SK-N-SH treated with all-trans-retinoic acid at 6 μM for 48 hours (cell line): ENCODE measurements at places on chromosomes 5 and 9.
A peak's percentile ranks its signal among the peaks of the same experiment; 100 is the strongest.

- ATAC-seq: no peak
Measured at GRCh38 chr5:98880151-98880550, 48.7 kb downstream of the CHD1 start.

- peak; percentile 91 for ATAC-seq
Measured at GRCh38 chr9:126516936-126517832, 96.5 kb upstream of the LMX1B start.

DNA sequence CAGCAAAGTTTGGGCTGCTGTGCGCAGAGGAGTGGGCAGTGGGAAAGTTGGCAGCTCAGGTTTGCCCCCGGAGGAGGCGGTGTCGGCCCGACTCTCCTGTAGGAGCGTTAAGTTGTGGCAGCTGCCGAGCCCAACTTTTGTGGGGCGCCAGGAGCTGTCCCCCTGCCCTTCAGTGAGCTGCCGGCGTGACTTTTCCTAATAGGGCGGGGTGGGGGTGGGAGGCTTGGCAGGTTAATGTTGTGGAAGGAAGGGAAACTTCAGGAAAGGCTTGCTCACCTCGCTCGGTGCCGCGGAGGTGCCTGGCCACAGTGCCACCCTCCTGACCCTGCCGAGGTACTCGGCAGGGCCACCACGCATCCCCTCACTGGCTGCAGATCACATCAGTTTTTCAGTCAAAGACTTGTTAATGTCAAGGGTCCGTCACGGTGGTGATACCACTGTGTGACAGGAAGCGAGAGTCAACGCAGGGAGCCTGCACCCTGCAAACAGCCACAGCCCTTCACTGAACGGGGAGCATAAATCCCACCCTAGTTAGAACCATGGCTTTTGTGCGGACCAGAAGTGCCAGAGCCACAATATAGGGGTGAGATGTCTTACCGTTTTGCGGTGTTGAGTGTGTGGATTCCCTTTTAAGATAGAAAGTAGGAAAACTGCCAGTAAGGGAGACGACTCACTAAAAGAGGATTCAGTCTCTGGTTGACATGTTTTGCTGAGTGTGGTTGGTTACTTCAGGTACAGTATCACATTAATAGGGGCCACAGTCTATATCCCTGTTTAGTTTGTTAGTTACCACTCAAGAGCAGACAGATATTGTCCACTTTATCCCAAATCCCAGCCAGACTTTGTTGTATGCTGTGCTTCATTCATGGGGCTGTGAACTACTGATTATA is 796 bp downstream of the LNPEP start:
- peak; percentile 16 for ATAC-seq

GRCh38 chr5:103139264-103139865 is 19.3 kb downstream of the PPIP5K2 start:
- peak; percentile 98 for ATAC-seq

- ATAC-seq: no peak
Measured at GRCh38 chr5:164376843-164377242, 871.4 kb downstream of the MAT2B start.

GRCh38 chr9:129954868-129955550 is 88.0 kb downstream of the FNBP1 start:
- ATAC-seq: no peak

DNA sequence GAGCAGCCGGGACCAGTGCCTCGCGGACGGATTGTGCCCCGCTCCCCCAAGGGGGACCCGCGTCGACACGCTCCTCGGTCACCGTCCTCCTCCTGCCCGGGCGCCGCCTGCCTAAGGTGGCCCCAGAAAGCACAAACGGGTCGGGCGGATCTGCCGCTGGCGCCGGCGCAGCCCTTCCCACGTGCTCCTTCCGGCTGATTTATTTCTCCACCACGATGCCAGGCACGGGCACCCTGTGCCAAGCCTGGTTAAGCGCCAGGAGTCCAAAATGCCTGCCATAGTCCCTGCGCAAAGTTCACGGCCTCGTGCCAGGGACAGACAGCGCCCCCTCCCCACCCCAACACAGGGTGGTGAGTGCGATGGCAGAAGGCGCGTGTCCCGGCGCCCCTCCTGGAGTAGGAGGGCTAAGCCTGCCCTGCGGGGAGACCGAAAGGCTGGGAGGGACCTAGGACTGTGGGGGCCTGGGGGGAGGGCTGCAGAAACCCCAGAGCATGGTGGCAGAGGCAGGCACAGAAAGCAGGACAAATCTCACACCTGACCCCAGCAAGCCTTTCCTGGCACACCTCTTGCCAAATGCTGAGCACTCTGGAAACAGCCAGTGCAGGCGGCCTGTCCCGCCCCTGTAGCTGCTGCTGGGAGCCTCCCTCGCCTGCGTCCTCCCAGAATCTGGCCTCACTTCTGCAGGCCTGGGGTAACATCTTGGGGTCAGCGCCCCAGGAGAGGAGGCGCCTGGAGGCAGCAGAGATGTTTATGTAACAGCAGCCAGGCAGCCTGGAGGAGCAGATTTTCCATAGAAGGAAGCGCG is 1.1 kb upstream of the NOTCH1 start:
- peak; percentile 46 for ATAC-seq

GRCh38 chr9:106450549-106450948 is 412.4 kb upstream of the ZNF462 start:
- ATAC-seq: no peak

- ATAC-seq: no peak
Measured at GRCh38 chr5:156991714-156992113, 28.7 kb upstream of the TIMD4 start.

GRCh38 chr5:35058374-35058788 is 10.6 kb upstream of the AGXT2 start:
- ATAC-seq: no peak

GRCh38 chr5:134146651-134147518 is 29.9 kb downstream of the SKP1 start:
- no peak for ATAC-seq

DNA sequence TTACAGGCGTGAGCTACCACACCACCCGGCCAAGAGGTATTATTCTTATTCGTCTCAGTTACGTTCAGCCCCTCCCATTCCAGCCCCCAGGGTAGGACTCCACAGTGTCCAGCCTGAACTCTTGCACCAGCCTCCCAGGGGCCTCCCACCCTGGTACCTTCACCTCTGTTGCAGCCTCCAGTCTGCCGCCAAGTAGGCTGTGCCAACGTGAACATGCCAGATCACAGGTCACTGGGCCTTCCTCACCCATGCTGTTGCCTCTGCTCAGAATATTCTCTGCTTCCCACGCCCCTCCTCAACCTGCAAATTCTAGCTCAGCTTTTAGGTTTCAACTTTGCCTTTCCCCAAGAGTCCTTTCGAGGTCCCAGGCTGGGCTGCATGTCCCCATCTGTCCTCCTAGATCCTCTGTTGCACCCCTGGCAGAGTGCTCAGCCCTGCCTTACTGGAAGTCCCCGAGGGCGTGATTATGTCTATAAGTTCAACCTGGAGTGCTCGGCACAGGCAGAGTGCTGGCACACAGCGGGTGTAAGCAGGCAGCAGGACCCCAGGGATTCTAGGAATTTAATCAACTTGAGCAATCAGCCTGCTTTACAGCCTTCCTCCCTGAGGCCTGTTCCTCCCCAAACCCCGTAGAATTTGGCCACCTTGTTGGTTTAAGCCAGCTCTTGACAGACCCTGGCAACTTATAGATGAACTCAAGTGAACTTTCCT is 13.1 kb upstream of the STXBP1 start:
- ATAC-seq: peak; percentile 41; the same call in 2 of the 3 replicates

DNA sequence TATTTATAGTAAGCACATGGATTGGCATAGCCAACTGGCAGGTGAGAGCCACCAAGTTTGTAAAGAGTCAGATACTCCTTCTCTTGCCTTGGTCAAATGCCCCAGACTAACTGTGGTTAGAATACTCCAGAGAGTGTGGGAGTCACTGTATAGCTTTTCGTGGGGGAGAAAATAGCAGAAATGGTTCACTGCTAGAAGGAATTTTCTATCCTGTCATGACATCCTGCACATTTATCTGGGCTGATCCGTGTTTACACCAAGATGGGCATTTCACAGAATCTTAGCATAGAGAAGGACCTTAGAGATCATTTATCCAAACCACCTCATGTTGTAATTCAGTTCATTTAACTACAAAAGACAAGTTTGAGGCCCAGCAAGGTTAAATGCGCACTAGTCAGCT is 460.8 kb downstream of the ENC1 start:
- no peak; the same call in 2 of the 3 replicates for ATAC-seq

GRCh38 chr5:178126556-178126955 is 4.3 kb upstream of the RMND5B start:
- no peak for ATAC-seq

DNA sequence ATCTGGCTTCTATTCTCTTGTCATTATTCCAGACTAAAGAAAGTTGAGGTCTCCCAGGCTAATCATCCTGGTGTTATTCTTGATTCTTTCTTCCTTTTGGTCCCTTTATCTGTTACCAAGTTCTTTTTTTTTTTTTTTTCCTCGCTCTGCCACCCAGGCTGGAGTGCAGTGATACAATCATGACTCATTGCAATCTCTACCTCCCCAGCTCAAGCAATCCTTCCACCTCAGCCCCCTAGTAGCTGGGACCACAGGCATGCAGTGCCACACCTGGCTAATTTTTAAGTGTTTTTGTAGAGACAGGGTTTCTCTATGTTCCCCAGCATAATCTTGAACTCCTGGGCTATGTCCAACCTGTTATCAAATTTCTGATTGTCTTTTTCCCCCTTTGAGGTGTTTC is 126.6 kb upstream of the DHFR start:
- peak; percentile 46; the same call in 2 of the 3 replicates for ATAC-seq

GRCh38 chr5:35363387-35363965 is 133.2 kb upstream of the PRLR start:
- no peak for ATAC-seq

- peak; percentile 94 for ATAC-seq
Measured at GRCh38 chr5:96572864-96573512, 89.2 kb upstream of the CAST start.

DNA sequence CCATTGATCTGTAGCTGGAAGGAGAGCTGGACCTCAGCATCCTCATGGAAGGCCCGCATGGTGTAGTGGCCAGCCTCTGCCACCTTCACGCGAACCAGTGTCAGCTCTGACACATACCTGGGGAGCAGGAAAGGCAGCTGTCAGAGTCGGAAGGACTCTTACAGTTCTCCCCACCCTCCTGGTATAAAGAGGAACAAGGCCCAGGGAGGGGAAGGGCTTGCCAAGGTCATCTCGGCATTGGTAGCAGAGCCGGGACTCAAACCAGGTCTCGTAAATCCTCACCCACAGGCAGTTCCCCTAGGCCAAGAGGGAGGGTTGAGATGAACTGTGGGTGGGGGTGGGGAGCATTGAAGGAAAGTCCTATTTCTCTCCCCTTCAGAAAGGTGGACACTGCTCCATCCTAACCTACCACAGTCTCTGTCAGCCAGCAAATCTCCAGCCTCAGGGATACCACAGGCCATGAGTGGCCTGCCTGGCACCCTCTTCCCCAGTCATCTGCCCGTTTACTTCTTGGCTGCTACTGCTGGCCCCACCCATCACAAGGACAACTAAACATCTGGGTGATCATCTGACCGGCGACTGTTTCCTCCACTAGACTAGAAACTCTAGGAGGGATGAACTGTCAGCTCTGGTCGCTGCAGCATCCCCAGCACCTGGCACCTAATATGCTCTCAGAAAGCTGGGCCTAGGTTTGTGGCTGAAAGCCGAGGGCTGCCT is 23.5 kb downstream of the PDGFRB start:
- ATAC-seq: no peak

- no peak for ATAC-seq
Measured at GRCh38 chr9:134302130-134302817, 24.0 kb upstream of the RXRA start.

GRCh38 chr5:95835682-95836385 is 13.3 kb upstream of the GLRX start:
- no peak for ATAC-seq

GRCh38 chr5:1437876-1438559 is 7.2 kb downstream of the SLC6A3 start:
- ATAC-seq: no peak

GRCh38 chr9:116693233-116693731 is 6.2 kb downstream of the TRIM32 start:
- peak; percentile 49 for ATAC-seq

DNA sequence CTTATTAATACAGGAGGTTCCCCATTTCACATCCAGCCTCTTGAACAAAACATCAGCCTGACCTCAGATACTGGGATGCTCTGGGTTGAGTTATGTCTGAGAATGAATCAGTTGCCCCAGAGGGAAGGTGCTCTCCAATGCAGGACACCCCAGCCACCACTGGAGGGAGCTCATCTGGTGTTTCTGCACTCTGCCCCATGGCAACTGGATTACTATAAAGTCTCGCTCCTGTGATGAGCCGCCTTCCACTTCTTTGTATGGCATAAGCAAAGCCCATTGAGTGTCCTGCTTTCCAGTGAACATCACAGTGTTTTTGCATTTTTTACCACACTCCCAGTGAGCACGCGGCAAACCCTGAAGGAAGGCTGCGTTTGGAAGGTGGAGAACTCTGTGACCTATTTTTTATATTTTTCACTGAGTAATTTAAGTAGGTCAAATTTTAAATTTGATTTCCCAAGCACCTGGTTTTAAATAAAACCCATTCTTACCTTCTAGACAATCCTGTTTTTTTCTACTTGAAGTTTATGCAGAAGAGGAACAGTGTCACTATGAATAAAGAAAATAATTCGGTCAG is 176.9 kb upstream of the WWC1 start:
- peak; percentile 87 for ATAC-seq

DNA sequence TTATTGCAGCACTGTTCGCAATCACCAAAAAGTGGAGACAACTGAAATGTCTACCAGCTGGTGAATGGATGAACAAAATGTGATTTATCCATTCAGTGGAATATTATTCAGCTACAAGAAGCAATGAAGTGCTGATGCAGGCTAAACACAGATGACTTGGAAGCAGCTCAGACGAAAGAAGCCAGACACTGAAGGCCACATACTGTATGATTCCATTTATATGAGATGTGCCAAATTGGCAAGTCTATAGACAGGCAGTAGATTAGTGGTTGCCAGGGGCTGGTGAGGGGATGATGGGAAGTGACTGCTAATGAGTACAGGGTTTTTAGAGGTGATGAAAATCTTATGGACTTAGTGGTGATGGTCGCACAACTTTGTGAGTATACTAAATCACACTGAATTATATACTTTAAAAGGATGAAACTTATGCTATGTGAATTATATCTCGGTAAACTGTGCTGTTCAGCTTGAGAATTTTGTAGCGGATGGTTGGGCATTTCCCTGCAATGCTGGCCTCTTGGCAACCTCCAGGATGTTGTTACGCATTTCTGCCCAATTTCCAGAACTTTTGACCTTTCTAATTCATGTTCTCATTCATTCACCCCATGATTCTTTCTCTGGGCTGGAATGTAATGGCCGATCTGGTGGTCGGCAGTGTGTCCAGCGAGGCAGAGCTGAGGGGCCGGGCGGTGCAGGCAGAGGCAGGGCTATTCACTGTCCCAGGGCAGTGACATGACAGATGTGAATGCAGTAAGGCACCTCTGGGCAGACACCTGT is 22.0 kb upstream of the WNK2 start:
- ATAC-seq: no peak

- no peak for ATAC-seq
Measured at GRCh38 chr5:142125963-142126362, 17.4 kb downstream of the NDFIP1 start.

GRCh38 chr5:116763987-116764866 is 189.6 kb upstream of the SEMA6A start:
- no peak for ATAC-seq

GRCh38 chr5:1207555-1207954 is 6.2 kb downstream of the SLC6A19 start:
- no peak for ATAC-seq
